ENCODE measurements at places on chromosomes 7 and 10.

DNA sequence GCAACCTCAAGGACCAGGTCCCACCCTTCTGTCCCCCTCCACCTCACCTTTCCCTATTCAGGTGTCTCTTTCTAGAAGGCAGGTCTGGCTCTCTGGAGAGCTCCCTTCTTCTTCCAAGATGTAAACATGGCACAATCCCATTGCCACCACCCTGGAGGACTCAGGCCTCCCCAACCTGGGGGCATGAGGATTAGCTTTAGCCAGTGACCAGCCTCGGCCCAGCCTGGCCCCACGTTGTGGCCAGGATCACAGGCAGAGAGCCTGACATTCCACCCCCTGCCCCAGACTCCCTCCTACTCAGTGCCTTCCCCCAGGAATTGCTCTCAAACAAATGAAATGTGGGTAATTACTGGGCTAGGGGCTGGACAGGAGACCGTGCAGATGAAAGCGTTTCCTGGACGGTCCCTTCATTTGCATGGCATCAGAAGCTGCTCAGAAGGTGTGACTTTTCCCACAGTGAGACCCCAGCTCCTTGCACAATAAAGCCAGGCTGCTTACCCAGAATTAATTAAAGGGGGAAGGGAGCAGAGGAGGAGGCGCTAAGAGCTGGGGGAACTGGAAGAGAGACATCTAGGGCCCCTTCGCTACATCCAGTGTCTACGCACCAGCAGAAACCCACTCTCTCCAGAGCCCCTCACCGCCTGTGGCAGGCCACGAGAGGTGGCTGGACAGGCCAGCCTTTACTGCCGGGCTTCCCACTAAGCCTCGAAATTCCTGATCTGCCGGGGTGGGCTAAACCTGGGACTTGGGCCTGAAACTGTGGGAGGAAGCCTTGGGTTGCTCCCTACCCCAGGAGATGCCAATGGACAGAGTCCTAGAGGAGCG is 7.7 kb downstream of the FGF8 start:
- DNase-seq: no peak

DNA sequence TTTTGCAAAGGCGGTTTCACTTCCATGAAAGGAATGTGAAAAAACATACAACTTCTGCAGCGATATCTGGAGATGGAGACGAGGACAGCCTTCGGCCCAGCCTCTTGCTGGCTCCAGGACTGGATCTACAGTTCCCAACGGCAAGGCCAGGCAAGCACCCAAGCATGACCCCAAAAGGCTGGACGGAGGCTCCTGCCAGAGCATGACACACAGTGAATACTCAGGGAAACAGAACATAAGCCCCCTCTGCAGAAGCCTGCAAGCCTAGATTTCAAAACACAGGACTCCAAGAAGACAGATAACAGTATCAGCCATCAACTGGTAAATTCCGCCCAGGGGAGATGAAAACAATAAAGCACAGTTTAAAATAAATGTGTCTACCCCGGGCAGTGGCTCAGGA is 3.3 kb upstream of the LRRC27 start:
- no peak for DNase-seq

DNA sequence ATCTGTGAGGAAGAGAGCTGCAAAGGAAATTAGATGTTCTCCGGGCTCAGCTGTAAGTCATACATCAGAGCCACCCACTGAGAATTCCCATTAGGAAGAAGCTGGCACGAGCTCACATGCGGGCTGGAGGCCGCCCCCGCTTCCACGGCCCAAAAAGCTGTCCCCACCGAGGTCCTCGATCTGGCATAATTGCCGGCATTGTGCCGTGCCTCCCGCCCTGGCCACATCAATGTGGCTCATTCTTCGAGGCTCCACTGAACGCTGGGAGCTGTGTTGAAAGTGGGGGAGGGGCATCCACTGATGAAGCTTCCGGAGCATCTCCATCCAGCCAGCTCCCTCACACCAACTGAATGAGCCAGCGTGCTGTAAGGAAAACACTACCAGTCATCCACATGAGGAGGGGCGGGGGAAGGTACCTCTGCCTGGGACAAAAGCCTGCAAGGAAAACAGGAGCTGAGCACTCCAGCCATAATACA is 173.1 kb downstream of the PTPRN2 start:
- DNase-seq: no peak

DNA sequence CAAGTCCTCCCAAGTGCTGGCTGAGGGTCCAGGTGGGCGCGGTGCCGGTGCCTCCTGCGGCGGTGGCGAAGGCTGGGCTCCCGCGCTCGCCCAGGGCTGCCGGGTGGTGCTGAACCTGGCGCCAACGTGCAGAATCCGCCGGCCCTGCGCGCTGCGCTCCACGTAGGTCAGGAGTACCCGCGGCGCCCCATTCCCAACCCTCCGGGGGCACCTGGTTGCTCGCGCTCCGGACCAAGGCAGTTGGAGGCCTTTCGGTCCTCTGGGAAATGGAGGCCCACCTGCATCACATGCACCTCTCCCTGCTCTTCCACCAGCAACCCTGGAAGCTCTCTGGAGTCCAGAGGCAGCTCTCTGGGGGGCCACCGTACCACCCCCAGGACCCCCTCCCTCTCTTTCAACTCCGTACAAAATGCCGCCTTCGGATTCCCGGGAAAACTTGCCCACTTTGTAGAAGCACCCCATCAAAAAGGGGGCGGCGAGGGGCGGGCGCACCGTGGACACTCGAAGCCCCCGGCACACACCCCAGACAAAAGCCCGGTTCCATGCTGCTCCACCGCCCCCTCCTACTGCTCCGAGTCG is 745 bp downstream of the SLC16A9 start:
- DNase-seq: no peak

DNA sequence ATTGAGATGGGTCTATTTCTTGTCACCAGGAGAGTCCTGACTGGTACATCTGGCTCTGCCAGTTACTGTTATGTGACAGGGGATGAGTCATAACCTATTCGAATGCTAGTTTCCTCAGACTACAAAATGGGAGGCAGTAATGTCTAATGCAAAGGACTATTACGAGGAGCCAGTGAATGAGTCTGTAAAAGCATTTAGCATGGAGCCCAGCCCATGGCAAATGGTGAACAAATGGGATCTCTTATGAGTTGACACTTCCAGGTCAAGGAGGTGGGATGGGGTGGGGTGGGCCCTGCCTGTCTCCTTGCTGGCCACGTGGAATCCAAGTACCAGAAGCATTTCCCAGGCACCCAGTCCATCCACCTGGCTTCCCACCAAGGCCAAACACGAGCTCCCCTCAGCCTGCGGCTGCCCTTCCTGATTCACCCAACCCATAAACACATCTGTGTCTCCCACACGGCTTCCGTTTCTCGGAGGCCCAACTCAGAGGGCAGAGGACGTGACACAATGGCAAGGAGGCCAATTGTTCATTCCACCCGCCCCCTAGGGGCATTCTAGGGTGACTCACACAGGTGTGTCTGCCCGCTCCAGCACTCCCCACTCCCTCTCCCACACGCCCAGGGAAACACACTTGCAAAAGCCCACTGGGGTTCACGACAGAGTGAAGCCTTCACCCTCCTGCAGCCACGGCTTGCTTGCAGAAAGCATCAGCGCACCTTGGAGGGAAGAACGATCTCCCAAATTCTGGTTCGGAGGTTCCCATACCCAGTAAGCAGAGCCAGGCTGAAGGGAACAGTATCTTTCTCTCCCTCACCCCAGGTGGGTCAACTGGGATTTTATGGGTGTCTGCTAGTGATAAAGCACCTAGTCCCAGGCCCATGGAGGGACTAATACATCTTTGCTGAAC is 109.8 kb downstream of the SH3PXD2A start:
- DNase-seq: no peak

GRCh38 chr7:116809636-116810266 is 52.6 kb upstream of the CAPZA2 start:
- DNase-seq: peak; percentile 59

DNA sequence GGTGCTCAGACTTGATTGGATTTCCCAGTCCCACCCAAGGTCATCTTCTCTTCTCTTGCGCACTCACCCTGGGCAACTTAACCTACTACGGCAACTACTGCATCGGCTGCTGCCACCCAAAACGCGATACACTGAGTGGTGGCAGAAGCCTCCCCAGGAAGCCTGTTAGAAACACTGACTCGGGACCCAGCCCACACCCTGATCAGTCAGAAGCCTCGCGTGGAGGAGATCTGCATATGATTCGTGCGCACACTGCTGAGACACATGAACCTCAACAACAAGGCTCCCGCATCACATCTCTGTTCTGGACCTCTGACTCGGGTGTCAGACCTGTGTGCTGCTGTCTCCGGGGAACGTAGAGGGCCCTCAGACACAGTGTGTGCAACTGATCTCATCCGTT is 419.5 kb downstream of the PAXIP1 start:
- no peak for DNase-seq

GRCh38 chr10:132036153-132036886 is 29.4 kb upstream of the JAKMIP3 start:
- DNase-seq: peak; percentile 33

DNA sequence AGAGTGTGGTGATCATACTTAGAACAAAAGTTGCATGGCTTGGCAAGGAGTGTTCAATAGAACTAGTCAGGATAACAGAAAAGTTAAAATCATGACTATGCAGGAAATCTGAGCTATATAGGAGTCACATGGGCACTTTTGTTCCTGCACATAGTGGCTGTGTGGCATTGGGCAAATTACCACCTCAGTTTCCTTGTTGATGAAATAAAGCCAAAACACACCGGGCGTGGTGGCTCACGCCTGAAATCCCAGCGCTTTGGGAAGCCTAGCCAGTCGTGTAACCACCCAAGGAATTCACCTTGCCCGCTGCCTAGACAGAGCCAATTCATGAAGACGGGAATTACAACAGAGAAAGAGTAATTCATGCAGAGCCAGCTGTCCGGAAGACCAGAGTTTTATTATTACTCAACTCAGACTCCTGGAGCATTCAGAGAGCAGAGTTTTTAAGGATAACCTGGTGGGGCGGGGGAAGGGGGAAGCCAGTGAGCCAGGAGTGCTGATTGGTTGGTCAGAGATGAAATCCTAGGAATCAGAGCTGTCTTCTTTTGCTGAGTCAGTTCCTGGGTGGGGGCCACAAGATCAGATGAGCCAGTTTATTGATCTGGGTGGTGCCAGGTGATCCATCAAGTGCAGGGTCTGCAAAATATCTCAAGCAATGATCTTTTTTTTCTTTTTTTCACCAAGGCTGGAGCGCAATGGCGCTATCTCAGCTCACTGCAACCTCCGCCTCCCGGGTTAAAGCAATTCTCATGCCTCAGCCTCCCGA is 6.4 kb upstream of the MKRN1 start:
- DNase-seq: no peak

DNA sequence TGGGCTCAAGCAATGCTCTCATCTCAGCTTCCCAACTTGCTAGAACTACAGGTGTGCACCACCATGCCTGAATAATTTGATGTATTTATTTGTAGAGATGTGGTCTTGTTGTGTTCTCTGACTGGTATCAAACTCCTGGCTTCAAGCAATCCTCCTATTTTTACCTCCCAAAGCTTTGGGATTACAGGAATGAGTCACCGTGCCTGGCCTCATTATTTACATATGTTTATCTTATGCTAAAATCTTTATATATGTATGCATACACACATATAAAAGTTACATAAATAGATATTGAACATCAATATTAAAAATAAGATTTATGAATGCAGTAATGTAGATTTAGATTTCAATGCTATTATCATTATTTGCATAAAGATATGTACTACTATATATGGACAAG is 1634.5 kb upstream of the LRRTM3 start:
- DNase-seq: no peak

DNA sequence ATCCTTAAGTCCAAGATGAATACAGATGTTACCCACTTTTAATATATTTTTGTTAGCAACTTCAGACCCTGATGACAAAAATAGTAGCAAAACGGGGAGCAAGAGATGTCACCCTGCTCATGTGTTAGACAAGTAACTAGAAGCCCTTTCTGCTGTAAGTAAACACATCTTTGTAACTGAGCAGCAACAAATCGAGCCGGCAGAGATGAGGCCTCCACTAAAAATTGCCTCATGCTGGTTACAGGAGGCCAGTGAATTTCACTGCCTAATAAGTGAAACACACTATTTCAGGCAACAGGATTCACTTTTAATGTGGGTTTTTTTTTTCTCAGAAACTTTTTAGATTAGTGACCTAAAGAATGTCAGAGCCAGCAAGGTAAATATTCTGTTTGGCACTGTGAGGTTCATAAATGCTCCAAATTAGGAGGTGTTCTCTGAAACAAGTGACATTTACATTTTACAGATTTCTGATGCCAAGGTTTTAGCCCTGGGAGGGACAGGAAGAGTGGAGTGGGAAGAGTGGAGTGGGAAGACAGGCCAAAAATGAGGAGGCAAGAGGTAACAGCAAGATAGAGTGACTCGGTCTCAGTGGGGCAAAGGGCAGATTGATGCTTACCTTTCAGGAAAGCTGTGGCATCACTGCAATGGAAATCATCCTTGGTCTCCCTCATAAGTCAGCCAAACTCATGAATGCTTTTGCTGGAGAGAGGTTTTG is 53.6 kb upstream of the LRRC17 start:
- DNase-seq: no peak

GRCh38 chr7:65004575-65004974 is 1.9 kb downstream of the ERV3-1 start:
- no peak for DNase-seq

DNA sequence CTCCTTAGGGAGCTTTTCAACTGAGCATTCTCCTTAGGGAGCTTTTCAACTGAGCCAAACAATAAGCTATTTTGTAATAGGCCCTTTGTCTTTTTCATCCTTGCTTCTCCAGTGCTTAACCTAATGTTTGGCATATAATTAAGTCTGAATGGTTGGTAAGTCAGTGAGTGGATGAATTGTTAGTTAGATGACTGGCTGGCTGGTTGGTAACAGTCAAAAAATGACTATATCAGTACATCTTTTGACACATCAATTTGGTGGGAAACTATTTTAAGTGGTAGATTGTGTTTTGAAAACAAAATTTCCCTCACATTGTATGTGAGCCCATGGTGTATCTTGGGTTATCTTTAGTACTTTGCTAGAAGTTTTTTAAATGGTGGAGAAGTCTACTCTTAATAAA is 16.4 kb downstream of the ING3 start:
- DNase-seq: no peak

- no peak for DNase-seq
These were observed 509.9 kb downstream of the PARD3 start for GRCh38 chr10:34305189-34305588.

GRCh38 chr7:27605283-27605682 is 57.4 kb downstream of the HIBADH start:
- DNase-seq: no peak

- no peak for DNase-seq
These were observed 947.1 kb downstream of the GRM8 start for GRCh38 chr7:126305671-126306070.

DNA sequence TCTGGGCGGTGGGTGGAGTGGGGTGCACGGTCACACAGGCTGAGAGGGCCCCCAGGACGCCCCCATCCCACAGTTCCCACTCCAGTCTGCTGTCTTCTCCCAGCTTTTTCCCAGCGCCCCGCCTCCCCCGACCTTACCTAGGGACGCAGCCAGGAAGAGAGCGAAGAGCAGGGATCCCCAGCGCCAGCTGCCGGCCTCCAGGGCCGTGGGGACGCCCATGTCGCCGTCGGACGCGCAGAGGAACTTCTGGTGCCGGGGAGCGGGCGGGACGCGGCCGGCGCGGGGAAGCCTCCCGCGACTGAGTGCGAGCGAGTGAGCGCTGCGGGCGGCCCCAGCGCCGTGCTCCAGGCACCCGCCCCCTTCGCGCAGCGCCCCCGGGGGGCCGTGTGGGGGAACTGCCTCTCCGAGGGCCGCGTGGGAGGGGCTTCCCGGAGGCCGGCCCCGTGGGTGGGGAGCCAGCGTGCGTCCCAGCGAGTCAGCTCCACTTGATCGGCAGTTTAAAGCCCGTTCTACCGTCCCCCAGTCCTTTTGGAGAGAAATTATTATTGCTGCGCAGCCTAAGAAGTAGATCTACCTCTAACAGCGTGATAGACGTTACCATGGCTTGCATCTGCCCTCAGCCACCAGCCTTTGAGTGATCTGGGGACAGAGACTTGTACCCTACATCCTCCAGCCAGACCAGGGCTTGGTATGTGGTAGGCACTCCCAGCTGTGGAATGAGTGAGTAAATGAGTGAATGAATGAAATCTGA is at the start of gene VSIR:
Gene VSIR (minus strand): TSS at position 300 of the 751 bp plus-strand sequence. CDS start 81 bp downstream, at position 219.
- DNase-seq: peak; percentile 80
